NCI-H187 treated with DMSO at 0.1 percent for 48 hours (cell line): ENCODE measurements at places on chromosomes 2 and 18.

- DNase-seq: no peak
Measured at GRCh38 chr2:227880460-227880859, 9.0 kb downstream of the DAW1 start.

DNA sequence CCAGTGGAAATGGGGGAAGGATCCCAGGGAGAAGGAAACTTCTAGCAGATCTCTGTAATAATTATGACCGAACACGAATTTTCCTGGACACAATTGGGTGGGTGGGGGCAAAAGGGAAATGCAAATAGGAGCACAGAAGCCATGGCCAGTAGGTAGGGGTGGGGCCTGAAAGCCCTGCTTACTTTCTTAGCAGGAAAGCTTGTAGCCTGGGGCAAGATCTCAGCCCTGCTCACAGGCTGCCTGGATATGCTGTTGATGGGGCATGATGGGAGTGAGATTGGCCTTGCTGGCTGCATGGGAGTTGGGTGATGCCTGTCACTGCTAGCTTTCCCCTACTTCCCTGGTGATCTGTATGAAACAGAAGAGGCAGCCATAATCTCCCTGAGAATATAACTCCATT, 45.9 kb upstream of the SPOPL start:
- DNase-seq: no peak

DNA sequence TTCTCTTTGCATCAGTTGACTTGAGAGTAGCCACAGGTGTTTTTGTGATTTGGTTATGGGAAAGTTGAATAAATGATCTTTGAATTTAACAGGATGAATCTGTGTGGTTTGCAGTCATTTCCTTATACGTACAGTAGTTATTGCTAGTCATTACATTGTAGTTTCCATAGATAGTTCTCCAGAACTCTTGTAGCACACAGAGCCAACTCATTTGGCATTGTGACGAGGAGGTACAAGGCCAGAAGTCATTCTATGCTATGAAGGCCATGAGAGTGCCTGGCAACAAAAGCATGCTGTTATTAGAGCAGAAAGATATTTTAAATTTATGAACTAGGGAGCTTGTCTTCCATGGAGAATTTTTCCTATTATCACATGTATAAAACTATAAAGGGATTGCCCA, 973.0 kb upstream of the CHAC2 start:
- DNase-seq: no peak

DNA sequence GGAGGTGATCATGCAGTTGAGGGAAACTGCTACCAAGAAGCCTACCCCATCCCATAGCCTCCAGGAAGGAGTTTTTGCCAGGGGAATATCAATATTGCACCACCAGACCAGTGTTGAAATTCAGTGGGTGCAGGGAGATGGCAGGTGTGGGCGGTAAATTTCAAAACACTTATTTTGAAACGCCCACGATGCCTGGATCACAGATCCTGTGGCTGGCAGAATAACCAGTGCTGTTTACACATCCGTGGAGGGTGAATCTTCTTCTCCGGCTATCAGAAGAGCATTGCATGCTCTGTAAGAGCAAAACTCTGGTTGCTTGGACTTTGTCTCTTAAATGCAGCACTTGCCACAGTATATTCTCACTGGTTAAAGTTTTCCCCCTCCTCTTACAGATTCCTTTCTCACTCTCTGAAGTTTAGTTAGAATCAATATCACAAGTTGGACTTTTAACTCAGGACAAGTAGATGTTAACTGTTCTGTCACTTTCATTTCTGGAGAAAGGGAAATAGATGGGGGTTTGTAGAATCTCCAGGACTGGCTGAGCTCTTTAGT, 70.5 kb upstream of the ZCCHC2 start:
- DNase-seq: no peak

- DNase-seq: no peak
Measured at GRCh38 chr2:71071681-71072398, 3.4 kb downstream of the NAGK start.

DNA sequence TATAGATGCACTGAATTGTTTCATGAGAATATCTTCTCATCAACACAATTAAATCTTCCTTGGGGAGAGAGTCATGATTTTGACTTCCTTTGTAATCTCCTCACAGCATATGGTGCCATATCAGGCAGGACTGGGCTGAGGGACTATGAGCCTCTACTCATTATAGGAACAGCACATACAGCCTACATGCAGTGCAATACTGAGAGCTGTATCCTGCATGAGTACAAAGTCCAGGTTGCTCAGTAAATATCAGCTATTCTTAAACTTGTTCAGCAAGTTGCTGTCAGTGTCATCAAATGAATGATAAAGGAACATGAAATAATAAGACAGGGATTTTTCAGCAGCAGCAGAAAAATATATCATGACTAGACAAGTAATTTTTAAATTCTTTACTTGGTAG, 10.8 kb downstream of the DLGAP1 start:
- no peak for DNase-seq

DNA sequence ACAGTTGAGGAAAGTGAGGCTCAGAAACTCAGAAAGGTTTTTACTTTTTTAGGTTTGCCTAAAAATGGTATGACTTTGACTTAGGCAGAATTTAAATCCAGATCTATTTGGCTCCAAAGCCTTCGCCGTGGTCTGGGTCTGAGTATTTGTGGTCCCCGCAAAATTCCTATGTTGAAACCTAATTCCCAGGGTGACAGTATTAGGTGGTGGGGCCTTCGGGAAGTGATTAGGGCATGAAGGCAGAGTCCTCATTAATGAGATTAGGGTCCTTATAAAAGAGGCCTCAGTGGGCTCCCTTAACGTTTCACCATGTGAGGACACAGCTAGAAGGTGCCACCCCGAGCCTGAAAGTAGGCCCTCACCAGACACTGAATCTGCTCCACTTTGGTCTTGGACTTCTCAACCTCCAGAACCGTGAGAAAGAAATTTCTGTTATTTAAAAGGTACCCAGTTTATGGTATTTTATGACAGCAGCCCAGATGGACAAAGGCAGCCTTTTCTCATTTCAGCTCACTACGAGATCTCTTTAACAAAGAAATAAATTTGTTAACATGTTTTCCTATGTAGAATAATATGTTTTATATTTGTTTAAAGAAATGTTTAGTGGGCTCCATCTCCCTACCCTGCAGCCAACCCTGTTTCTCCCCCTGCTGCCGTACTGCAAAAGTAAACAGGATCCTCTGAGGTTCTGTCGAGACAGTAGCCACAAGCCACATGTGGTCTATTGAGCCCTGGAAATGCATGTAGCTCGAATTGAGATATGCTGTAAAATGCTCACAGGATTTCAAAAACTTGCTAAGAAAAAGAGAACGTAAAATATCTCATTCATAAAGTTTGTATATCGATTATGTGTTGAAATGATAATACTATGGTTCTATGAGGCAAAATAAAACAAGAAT, 80.6 kb downstream of the MOGAT1 start:
- DNase-seq: no peak

GRCh38 chr18:41395695-41396094, 559.3 kb upstream of the PIK3C3 start:
- peak; percentile 11 for DNase-seq

DNA sequence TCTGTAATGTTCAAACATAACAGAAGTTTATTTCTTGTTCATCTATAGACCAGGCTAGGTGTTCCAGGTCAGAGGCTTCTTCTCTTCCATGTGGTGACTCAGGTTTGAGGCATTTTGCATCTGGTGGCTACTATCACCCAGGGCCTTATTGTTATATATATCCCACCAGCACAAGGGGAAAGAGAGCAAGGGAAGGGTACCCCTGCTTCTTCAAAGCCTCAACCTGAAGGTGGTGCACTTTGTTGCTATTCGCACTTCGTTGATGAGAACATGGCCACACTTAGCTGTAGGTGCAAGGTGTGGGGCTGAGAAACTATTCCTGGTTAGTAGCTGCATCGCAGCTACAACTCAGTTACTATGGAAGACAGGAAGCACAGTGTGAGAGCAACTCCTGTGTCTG, 27.4 kb upstream of the SLC3A1 start:
- DNase-seq: no peak

GRCh38 chr18:56235481-56236013, 402.8 kb downstream of the TXNL1 start:
- no peak for DNase-seq

- no peak for DNase-seq
Measured at GRCh38 chr2:137357634-137358033, 592.3 kb downstream of the THSD7B start.

GRCh38 chr2:109645412-109646184, 31.4 kb downstream of the SOWAHC start:
- no peak for DNase-seq

GRCh38 chr2:129074298-129074920, 755.7 kb upstream of the HS6ST1 start:
- DNase-seq: no peak

GRCh38 chr2:122096761-122097160, 341.3 kb downstream of the TSN start:
- DNase-seq: no peak

DNA sequence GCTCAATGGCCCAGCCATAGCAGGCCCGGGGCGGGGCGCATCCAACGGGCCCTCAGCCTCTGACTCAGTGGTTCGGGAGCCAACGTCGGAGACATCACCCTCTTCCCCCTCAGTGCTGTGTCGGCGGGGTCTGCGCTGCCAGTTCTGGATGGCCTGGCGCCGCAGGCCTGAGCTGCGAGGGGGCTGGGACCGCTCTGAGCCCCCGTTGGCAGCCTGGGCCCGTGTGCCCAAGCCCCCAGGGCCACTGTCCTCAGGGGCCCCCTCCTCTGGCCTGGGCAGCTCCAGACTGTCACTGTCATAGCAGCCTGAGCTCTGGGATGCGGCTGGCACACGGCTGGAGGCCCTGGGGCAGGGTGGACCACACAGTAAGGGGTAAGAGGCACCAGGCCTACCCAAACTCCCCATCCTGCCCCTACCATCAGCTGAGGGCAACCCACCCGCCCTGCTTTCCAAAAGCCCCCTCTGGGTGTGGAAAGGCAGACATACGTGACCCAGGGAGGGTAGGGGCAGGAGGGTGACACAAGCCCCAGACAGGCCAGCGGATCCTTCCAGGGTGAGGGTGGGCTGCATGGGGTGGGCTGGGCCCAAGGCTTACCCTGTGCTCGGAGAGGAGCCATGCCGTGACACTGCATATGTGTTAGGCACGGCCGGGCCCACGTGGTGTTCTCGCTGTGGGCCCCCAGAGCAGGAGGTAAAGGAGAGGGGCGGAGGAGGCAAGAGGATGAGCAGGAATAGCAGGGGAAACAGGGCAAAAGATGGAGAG, 18.8 kb downstream of the FBXO41 start:
- no peak for DNase-seq

GRCh38 chr2:217636578-217636977, 366.2 kb downstream of the TNS1 start:
- DNase-seq: no peak

DNA sequence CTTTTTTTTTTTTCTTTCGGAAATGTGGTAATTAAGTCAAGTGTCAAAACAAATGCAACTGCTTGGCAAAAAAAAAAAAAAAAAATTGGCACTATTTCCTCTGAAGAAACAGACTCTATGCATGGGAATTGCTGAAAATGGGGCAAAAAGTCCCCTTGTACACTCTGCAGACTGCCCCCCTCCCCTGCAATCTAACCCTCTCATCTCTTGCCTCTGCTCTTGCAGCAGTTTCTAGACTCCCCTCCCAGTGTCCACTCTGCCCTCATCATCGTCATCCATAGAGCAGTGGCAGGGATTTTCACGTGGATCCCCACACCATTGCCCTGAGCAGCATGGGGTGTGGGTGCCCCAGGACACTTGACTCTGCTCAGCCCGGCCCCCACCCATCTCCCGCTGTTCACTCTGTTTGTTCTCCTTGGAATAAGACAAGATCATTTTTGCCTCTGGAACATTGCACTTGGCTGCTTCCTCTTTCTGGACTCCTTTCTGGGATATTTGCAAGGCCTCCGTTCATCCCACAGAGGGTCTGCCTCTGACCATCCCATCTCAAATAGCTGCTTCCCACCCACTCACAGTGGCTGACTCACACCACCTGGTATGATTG, 213.9 kb downstream of the ACKR3 start:
- no peak for DNase-seq

DNA sequence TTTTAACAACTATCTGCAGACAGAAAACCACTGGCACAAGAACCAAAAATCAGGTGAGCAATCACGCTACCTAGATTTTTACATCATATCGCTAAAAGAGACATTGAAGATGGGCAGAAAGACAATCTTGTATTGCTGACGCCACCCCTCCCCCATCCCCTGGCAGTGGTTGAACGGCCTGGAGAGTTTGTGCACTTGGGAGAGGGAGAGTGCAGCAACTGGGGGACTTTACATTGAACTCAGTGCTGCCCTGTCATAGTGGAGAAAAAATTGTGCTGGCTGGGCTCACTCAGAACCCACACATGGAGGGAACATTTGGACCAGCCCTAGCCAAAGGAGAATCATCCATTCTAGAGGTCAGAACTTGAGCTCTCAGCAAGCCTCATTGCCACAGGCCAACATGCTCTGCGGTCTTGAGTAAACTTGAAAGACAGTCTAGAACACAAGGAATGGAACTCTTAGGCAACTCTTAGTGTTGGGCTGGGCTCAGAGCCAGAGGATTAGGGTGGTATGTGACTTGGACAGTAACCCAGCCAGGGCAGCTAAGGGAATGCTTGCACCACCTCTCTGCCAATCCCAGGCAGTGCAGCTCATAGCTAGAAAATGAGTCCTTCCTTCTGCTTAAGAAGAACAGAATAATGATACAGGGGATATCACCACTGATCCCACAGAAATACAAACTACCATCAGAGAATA, 220.0 kb upstream of the CYP26B1 start:
- DNase-seq: no peak

DNA sequence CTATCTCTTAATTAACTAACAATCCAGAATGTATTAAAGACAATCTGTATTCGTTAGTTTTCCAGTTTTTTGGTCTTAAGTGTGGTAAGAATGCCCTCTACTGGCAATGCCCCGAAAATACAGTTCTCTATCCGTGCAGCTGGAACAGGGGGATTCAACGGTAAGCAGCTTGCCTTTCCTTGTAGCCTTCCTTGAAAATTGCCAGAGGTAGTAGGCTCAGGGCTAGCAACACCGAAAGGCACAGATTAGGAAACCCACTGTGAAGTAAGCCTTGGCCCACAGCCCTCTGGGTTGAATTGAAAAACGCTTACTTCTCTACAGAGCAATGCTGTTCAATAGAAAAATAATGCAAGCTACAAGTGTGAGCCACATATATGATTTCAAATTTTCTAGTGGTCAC, 17.1 kb upstream of the VPS4B start:
- DNase-seq: no peak

DNA sequence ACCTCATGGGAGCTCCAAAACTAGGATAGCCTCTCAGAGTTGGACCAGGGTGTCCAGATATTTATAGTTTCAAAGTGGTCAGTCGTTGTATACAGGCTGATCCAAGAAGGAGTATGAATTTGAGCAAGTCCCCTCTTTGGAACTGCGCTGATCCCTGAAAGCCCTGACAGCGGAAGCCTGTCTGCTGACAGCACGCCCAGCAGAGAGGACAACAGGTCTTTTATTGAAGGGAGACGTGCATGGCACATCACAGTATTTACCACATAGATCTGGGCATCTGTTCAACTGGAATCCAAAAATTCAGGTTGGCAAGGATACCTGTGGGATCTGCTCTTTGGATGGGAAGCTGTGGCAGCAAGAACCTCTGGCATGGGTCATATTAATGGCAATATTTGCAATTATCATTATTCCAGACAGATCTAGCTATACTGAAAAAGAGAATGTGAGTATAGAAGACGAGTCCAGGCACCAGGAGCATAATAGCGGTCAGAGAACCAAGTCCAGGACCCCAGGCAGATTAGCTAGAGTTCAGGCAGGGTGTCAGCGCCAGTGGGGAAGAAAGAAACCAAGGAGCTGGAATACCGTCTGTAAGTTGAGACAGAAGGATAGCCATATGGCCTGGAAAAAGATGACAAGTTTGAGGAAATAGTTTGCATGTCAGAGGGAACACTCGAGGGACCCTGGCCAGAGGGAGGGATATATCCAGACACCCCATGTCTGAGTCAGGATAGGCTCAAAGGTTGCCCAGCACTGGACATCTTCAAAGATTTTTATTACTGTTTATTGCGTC, 260.4 kb upstream of the FANCL start:
- no peak for DNase-seq
